ENCODE measurements at places on chromosomes 2 and 18.

GRCh38 chr18:13284330-13285027, 65.9 kb downstream of the LDLRAD4 start:
- no peak for DNase-seq

DNA sequence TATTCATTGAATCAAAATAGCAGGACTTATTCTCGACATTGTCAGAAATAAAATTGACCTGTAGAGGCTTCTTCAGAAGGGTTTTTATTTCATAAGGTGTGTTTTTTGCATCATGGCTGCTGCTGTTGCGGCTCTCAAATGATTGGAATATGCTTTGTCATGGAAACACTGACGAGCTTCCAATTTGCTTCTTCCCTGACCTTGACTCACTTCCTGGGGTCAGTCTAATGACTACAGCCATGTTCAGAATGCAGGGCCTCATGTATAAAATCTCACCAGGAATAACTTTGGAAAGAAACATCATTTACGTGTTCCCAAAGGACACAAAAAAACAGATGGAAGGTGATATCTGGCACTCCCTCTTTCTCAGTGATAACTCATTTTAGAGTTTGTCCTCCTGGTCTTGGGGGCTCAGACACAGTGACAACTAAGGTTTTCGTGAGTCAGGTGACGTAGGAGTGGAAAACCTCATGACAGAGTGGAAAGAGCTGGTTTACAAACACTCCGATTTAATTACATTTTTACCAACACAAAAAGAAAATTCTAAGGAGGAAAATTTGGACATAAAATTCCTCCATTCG, 467.0 kb upstream of the RAB12 start:
- no peak for DNase-seq

DNA sequence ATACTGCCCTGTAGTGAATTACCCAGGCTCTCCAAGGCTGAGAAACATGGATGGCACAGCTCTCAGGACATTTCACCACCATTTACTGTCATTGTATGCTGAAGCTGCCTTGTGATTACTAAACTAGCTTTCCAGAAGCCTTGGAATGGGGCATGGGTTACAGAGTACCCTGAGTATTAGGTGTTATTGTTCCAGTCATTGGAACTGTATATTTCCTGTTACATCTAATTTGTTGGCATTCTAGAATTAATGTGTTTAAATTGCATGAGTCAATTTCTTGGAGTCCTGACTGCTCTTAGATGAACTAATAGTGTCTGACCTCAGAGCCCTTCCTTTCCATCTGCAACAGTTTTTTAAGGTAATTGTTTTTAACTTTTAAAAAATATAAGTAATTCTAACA, 9.0 kb downstream of the DGUOK start:
- no peak for DNase-seq

DNA sequence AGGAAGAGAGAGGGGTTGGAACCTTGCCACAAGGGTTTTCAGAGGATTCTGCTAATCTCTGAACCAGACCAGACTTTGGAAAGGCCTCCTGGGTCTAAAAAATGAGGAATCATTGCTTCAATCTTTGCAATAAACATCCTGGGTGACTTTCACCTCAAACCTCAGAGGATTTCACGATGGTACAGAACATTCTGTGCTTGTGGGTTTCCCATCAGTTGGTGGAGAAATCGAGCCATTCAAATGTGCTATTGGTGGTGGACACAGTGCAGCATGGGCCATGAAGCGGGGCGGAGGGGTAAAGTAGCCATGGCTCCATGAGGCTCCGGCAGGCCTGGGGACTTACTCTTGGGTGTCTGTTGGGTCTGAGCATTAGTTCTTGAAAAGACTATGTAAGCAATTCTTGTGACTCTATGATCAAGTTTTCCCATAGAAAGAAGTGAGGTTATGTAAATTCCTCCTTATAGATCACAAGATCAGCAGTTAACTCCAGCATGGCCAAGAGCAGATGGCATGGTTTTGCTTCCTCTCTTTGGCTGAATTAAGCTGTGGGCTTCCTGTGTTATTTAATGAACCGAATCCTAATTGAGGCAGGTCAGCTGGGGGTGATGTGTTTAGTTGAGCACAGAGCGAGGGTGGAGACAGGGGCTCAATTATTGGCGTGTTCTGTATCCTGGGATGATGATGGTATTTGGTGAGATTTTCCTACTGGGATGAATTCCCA, 1.9 kb upstream of the IL1R2 start:
- DNase-seq, result no peak

DNA sequence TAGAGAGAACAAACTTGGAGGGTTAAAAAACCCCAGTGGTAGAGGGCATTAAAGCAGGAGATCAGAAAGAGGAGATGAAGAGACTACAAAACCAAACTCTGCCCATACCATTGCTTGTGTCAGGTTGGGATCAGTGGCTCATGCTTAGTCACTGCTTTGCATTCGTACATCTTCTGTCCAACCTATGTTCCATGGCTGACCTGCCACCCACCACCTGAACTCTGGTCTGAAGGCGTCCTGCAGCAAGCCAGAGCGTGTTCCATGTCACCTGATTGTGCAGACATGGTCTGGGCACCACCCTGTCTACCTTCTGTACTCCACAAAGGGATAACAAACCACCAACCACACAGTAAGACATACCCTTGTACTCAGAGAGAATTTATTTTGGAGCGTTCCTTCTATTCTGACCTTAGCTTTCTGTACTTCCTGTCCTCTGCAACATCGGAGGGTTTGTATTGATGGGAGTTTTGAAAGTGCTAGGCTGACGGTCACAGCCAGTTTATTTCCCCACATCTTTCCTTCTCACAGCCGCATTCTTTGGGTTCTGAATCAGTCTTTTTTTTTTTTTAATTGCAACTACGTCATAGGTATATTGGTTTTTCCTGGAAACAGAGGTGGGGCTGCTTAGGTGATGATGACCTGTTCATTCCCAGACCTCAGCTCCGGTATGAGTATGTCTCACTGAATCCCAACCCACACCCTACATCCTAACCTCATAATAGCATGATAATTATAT, 88.3 kb downstream of the SOWAHC start:
- DNase-seq, result no peak

DNA sequence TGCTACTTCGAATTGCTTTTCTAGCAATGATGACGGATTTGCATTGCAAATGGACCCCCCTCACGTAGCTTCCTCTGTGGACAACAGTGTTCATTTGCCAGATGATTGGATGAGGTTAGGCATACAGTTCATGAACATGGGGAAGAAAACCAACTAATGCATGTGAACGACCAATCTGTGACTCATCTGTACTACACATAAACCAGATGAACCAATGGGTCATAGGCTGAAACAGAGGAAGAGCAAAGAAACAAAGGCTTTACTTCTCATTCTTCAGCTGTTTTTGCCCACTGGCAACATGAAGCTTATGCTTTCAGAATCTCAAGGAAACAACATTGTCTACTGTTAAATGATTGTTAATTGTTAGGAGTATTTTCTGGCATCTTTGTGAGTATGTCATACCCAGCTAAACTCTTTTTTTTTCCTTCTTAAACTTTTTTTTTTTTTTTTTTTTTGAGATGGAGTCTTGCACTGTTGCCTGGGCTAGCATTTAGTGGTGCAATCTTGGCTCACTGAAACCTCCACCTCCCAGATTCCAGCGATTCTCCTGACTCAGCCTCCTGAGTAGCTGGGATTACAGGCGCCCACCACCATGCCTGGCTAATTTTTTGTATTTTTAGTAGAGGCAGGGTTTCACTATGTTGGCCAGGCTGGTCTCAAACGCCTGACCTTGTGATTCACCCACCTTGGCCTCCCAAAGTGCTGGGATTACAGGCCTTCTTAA, 35.5 kb downstream of the EFEMP1 start:
- no peak for DNase-seq

DNA sequence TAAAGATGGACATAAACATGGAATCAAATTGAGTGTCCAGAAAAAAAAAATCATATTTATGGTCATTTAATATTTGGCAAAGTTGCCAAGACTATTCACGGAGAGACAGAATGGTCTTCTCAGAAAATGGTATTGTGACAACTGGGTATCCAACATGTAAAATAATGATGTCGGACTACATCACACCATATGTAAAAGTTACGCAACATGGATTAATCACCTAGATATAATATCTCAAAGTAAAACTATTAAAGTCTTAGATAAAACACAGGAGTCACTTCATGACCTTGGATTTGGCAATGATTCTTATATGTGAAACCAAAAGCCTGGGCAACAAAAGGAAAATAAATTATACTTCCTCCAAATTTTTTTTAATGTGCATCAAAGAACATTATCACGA, 1591.7 kb upstream of the DDX18 start:
- no peak for DNase-seq

DNA sequence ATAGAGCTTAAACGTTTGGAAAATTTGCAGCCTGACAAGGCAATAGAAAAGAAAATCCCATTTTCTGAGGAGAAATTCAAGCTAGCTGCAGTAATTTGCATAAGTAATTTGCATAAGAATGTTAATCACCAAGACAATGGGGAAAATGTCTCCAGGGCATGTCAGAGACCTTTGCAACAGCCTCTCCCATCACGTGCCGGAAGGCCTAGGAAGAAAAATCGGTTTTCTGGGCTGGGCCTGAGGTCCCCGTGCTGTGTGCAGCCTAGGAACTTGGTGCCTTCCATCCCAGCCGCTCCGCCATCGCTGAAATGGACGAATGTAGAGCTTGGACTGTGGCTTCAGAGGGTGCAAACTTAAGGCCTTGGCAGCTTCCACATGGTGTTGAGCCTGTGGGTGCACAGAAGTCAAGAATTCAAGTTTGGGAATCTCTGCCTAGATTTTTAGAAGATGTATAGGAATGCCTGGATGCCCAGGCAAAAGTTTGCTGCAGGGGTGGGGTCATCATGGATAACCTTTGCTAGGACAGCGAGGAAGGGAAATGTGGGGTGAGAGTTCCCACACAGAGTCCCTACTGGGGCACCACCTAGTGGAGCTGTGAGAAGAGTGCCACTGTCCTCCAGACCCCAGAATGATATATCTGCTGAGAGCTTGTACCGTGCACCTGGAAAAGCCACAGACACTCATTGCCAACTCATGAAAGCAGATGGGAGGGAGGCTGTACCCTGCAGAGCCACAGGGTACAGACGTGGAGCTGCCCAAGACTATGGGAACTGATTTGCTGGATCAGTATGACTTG, 164.6 kb downstream of the GULP1 start:
- no peak for DNase-seq

DNA sequence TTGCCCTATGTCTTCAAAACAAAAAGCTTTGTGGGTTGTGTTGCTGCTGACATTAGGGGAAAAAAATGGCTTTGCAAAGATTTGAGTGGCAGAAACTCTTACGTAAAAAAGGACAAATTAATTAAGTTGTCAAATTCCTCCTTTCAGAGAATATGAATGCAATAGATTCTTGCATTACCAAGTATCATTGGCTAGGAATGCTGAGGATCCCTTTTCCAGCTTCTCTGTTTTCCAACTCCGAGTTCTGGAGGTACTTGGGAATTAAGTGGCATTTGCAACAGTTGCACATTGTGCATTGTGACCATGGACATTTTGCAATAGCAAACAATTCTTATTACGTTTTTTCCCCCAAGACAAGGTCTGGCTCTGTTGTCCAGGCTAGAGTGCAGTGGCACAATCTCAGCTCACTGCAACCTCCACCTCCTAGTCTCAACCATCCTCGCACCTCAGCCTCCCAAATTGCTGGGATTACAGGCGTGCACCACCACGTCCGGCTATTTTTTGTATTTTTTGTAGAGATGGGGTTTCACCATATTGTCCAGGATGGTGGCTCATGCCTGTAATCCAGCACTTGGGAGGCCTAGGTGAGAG, 29.9 kb upstream of the PPP1CB start:
- DNase-seq, result no peak

Data from activated CD8-positive, alpha-beta memory T cell treated with anti-CD3 and anti-CD28 coated beads, Interleukin-2, amount 50 U/mL, for 4 hours (primary cell).